ENCODE measurements at places on chromosomes 13 and 19.

DNA sequence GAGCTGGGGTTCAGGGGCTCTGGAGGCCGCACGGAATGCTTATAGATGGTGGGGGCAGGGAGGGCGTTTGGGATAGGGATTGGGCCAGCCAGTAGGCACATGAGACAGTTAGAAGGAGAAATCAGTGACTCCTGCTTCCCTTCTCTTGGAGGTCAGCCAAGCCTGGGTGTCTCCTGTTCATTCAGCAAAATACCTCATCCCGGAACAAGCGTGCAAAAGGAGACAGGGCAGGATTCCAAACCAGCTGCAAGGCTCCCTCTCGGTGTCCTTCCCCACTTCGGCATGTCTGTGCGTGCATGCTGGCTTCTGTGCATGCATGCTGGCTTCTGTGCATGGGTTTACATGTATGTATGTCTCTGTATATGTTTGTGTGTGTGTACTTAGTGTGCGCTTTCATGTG lies 37.3 kb upstream of the PEPD start:
- DNase-seq: no peak

DNA sequence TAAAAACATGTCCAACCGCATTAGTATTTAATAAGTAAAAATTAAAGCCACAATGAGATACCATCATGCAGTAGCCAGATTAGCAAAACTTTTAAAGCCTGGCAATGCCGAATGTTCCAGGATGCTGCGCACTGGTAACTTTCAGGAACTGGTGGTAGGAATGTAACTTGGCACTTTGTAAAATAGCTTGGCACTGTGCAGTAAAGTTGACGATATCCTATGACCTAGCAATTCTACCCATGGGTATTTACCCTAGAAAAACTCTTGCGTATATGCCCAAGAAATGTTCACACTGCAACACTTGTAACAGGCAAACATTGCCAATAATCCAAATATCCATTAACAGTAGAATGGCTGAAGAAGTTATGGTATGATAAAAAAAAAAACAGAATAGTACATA lies 97.7 kb downstream of the SPACA7 start:
- DNase-seq: no peak

GRCh38 chr19:1855828-1856255 lies 7.5 kb downstream of the KLF16 start:
- DNase-seq: no peak

DNA sequence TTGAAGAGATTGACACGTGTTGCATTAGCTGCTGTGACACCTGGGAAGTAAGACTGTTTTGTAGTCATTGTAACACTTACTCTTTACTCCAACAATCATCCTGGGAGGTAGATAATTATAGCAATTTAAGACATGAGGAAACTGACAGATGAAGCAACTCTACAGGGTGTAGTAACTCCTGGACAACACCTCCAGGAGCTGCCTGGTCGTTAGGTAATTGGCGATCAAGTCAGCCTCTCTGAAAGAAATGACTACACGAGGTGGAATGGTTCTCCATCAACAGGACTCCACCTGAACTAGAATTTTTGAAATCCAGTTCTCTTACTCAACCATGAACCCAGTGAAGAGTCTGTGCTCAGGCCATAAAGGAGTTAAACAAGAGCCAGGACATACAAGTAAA lies 43.0 kb upstream of the LRCH1 start:
- DNase-seq: no peak

- peak; percentile 70 for DNase-seq
Measured at GRCh38 chr19:40689339-40690049, 957 bp downstream of the NUMBL start.

DNA sequence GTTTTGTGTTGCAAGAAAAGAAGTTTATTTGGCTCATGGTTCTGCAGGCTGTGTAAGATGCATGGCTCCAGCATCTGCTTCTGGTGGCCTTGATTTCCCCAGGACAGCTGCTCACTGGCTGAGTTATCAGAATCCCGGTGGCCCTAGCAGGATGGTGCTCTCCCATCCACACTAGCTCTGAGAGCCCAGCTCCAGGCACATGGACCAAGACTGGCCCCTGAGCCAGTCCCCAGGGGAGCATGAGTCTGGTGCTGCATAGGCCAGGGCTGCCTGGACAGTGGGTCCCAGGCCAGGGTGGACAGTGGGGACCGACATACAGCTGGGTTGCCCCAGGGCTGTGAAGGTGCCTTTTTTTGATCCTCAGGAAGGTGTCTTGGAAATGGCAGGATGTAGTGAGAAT lies 10.4 kb downstream of the ADGRE2 start:
- DNase-seq: no peak

DNA sequence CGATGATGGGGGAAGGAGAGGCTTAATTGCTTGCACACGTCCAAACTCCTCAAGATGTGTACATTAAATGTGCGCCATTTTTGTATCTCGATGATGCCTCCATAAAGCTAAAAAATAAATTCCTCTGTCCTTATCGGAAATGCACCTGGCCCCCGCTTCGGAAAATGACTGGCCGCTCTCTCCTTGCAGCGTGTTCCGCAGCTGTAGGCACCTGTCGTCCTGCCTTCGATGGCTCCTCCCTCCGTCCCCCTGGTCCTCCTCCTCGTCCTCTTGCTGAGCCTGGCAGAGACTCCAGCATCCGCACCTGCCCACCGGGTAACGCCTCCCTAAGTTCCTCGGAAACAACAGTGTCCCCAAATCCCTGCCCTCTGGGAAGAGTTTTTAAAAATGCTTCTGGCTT lies 1.1 kb downstream of the GALP start:
- DNase-seq: no peak

DNA sequence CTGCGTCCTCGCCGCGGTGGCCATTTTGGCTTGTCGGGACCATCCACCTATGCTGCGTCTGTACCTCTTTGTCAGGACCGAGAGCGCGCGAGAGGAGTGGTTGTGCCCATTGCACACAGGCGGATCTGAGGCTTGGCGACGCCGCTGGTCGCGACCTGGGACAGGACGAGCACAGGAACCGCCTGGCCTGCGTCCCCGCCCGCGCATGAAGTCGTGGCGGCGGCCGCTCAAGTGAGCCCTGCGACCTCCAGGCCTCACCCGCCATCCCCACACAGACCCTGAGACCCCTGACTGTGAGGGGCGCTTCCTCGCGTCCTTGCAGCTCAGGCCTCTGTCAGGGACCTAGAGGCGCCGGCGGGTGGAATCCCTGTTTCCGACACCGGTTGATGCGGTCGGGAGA lies 16.8 kb downstream of the ZNF586 start:
- no peak for DNase-seq

DNA sequence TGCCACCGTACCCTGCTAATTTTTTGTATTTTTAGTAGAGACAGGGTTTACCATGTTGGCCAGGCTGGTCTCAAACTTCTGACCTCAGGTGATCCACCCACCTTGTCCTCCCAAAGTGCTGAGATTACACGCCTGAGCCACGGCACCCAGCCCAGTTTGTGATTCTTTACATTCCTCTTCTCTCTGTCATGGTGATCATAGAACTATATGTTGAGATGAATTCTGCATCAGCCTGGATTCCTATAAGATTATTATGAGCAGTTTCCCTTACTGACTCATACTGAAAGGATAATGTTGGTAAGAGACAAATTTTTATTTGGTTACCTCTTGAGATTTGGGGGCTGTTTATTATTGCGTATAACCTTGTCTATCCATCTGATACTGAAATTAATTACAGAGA lies 121.5 kb upstream of the CSNK1A1L start:
- no peak for DNase-seq

DNA sequence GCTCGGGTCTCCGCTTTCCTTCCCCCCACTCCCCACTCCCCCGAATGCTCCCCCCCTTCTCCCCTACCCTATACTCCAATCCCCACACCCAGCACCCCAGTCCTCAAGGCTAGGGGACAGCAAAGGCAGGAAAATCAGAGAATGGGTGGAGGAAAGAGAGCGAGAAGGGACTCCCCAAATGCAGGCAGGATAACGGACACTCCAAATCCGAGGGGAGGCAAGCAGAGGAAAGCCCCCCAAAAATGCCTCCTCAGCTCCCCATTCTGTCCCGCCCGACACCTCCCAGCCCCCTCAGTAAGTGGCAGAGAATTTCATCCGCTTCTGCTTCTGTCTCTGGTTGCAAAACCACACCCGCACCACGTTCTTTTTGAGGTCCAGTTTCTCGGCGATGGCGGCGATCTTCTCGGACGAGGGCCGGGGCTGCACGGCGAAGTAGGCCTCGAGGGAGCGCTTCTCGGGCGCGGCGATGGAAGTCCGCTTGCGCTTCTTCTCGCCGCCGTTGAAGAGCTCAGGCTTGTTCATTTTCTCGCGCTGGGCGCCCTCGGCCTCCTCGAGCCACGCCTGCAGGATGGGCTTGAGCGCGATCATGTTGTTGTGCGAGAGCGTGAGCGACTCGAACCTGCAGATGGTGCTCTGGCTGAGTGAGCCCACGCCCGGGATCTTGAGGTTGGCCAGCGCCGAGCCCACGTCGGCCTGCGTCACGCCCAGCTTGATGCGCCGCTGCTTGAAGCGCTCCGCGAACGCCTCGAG lies 2.1 kb downstream of the POU4F1 start:
- DNase-seq: no peak

- DNase-seq: peak; percentile 39
Measured at GRCh38 chr19:604355-604754, 14.7 kb downstream of the HCN2 start.

GRCh38 chr19:47614559-47614958 lies 5.6 kb downstream of the BICRA start:
- no peak for DNase-seq

DNA sequence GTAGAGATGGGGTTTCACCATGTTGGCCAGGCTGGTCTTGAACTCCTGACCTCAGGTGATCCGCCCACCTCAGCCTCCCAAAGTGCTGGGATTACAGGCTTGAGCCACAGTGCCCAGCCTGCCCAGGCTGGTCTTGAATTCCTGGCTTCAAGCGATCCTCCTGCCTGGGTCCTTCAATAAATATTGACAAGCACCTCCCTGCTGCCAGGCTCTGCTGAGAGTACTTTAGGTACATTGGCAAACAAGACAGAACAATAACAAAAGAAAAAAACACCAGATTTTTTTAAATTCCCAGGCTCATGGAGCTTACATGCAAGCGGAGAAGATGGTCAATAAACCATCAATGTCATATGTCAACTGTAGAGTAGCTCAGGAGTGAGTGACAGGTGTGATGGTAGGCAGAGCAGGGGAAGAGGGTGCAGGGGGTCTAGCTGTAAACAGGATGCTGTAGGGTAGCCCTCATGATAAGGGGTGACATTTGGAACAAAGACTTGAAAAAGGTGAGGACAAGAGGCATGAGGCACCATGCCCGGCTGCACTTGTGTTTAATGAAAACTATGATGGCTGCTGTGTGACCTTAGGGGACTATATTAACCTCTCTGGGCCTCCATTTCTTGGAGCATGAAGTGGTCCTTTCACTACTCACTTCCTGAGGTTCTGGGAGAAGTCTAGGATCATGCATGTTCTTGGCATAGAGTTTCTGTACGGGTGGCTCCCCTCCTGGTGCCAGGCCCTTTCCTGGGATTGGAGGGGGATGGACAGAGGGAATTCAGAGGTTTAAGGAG lies 19.6 kb downstream of the SULT2B1 start:
- no peak for DNase-seq

DNA sequence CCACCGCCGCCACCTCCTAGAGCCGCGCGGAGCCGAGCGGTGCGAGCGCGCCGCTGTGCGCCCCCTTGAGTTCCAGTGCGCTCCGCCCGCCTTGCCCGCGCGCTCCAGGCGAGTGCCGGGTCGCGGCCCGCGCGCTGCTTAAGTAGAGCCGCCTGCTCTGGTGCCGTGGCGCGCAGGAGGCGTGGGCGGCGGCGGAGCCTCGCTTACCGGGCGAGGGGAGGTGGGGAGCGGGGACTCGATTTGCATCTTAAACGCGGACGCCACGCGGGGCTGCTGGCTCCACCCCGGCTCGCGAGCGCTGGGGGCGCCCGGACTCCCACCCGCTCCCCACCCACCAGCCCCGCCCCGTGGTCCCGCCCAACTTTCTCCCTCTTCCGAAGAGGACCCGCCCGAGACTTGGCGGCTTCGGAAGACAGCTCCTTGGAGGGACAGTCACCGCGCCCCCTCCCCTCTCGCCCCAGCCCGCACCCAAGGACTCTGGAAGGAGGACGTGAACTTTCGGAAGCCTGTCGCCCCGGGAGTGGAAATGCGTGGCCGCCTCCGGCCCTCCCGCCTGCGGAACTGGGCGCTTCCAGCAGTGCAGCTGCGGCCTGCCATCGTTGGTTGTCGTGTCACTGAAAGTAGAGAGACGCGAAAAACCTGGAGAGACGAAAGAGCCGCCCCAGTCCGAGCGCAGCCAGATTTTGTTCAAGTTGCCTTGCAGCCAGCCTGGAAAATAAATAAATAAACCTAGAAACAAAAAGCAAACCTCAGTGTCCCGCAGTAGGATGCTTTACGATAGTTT lies at the start of gene KCTD12:
KCTD12 (minus strand) TSS at position 114 of the 784 bp plus-strand sequence. CDS start 257 bp downstream, outside the sequence.
- peak; percentile 87 for DNase-seq

DNA sequence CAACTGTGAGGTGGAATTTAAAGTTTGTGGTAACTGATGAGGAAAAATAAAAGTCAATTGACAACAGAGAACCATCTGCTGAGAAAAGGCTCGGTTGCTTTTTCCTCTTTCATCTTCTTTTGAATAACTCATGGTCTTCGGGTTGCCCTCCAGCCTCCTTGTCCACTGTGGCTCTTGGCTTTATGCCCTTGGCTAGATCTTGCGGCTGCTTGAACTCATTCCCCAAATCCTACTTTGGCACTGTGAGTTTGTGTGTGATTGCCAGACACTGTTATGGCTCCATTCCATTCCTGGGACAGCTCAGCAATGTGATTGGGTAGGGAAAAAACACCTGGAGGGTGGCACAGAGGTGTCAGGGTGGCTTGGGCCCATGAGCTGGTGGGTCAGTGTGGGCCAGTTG lies 387.4 kb downstream of the DLEU7 start:
- DNase-seq: no peak

GRCh38 chr13:96988441-96988840 lies 5.8 kb downstream of the OXGR1 start:
- no peak for DNase-seq

DNA sequence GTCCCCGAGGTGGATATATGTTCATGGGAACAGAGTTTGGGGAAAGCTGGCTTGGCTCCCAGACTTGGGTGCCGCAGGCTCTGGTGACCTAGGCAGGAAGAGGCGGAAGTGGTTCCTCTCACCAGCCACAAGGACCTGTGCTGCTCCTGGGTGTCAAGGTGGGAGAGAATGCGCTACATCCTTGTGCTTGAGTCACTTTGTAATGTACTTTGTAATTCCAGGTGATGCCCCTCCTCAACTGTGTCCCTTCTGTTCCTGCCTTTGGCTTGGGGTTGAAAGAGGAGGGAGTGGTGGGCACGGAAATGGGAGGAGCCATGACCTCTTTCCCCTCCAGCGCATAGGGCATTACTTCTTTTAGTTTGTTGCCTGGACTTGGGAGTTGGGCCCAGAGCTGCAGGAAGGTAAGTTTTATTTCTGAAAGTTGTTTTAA lies 10.9 kb downstream of the GARRE1 start:
- DNase-seq: no peak
